SJSA1 (cell line): ENCODE measurements at places on chromosomes 6 and 20.

GRCh38 chr20:25039697-25040437 lies 18.1 kb downstream of the ACSS1 start:
- no peak for DNase-seq

- no peak for DNase-seq
These were observed 32.9 kb upstream of the PXDC1 start for GRCh38 chr6:3784423-3784822.

- peak; percentile 90 for DNase-seq
These were observed 109.8 kb downstream of the HFE start for GRCh38 chr6:26196846-26197635.

DNA sequence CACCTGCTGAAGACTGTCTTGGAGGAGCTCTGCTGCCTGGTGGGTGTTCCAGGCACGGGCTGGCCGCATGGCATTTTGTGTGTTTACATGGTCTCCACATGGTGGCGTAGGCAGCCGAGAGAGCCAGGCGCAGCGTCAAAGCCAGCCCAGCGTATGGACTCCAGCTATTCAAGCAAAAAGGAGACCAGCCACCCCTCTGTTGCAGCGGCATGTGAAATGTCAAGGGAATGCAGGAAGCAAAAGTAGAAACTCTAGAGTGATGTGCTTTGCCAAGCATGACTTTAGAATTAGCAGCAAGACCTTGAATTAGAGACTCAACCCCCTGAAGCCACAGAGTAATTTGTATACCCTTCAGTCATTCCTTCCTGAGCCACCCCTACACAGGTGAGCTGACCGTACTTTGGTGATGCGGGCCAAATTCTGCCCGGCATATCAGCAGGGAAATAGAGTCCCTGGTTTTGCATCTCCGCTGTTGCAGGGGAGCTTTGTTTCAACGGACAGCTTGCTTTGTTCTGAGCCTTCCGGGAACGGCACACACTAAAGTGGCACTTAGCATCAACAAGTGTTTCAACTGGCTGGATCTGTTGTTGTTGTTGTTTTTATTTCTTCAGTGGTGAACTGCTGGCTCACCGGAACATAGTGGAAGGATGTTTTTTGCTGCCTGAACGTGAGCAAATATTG lies 48.5 kb downstream of the FNDC1 start:
- peak; percentile 80 for DNase-seq

- no peak for DNase-seq
These were observed 147.7 kb upstream of the PHACTR3 start for GRCh38 chr20:59456342-59457279.

GRCh38 chr20:22548040-22548439 lies 36.3 kb downstream of the FOXA2 start:
- no peak for DNase-seq

GRCh38 chr20:14782731-14783130 lies 445.3 kb upstream of the FLRT3 start:
- DNase-seq: no peak

DNA sequence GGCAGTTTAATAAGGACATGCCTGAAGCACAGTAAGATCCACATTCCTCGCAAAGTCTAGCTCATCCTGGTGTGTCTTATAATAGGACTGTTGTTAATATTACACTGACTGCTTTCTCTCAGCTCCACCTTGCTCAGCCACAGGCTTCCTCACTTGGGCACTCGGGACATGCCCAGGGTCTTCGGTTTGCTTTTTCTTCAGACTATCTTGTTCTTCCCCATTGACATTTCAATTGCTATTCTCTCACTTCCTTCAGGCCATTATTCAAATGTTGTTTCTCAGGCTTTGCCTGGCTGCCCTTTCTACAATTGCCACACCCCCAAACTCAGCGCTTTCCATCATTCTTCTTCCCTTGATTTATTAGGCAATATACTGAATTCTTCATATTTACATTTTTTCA lies 274.8 kb upstream of the RGS17 start:
- DNase-seq: no peak

GRCh38 chr20:2984028-2984501 lies 59.4 kb upstream of the GNRH2 start:
- no peak for DNase-seq

DNA sequence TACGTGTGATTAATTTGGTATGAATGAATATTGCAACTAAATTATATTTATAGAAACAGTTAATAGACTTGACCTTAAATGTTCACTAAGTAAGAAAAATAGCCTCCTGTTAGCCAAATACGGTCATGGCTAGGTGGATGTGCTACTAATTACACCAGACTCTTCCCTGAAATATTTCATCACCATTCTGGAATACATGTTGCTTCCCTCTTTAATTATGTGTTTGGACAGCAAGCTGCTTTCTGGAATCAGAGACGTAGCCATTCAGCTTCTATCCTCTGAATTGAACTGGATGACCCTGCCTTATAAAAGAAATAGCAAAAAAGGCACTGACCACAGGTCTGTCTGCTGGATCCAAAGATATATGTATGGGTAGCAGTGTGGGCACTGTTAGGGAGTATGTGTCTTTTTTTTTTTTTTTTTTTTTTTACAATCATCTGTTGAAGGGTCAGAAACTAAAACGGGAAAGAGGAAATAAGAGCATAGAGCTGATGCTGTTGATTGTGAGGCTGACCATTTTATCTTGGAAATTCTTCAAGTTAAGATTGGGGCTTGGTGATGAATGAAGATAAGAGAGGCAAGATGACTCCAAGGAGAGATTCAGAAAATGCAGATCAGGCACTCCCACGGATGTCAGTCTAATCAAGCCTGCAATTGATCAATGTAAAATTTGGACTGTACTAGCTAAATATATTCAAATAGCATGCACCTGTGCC lies 283.2 kb upstream of the HSF2 start:
- DNase-seq: no peak

GRCh38 chr6:87721311-87721710 lies 19.3 kb upstream of the AKIRIN2 start:
- DNase-seq: no peak

GRCh38 chr20:46159101-46159897 lies 41.2 kb downstream of the CD40 start:
- no peak for DNase-seq

- no peak for DNase-seq
These were observed 130.5 kb downstream of the VEGFA start for GRCh38 chr6:43900560-43900915.

- DNase-seq: no peak
These were observed 13.1 kb downstream of the RIOK1 start for GRCh38 chr6:7402716-7403115.

DNA sequence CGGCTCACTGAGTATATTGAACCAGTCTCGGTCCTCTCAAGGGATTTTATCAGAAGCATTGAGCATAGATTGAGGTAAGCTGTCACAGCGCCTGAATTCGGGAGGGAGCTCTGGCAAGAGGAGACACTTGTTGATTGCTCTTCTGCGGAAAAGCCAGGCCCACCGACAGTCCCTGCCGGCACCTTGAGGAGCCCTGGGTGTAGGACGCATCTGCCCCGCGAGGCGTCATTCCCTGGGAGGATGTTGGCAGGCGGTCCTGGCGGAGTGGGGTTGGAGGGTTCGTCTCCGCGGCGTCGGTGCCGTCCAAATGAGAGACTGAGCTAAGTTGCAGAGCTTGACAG lies 843 bp downstream of the FBXO9 start:
- DNase-seq: peak; percentile 54

DNA sequence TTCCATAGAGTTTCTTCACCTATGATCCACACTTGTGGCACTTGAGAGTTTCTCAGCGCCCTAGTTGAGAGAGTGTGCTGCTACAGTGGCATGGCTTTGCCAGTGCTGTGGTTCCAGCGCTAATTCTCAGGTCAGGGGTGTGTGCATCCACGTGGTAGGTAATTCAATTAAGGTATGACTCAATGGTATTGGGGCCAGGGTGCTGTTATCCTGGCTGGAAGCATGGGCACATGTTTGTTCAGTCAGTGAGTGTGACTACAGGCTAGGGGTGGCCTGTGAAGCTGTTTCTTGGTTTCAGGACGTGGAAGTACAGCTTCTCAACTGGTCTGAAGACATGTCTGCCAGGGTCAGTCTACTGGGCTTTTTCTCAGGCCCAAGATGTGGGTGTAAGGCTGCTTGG lies 3.0 kb upstream of the SEMG2 start:
- DNase-seq: no peak

DNA sequence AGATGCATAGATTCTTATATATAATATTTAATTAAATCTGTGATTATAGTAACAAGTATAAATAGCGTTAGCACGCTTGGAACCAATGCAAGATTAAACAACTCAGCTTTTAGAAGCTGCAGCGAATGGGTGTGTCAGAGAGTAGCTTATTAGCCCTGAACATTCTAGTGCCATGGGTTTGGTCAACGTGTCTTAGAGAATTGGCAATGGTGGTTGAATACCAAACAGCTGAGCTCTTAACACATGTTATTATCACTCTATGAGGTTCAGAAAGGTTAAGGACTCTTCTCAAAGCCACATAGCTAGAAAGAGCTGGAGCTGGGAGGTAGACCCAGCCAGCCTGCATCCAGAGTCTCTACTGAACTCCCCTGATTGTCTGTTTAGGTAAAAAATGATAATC lies 284.2 kb upstream of the CHD6 start:
- DNase-seq: no peak

DNA sequence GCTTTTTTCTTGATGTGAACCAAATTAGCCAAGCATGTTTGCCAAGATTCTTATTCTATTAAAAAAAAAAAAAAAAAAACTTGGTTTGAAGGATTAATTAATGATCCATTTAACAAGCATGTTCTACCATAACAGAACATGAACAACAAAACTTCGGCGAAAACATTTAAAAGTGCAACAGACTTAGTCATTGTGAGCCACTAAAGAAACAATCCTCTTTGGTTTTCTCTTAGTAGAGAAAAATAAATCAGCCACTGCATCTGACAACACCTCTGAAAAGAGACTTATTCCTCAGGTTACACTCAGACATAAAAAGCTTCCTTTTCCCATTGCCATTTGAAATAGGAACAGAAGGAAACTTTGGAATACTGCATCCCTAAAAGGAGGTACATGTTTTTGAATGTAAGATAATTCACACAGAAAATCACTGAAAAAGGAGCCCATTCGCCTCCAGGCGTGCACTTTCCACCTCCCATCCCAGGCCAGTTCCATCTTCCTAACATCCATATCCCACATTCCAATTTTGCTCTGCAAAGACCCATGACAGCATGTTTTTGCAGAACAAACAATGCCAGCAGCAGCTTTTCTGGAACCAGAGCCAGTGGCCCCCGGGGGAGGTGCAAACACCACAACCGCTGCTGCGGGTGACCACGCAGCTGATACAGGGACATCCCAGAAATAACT lies 79.5 kb downstream of the ZMYND8 start:
- peak; percentile 45 for DNase-seq

- no peak for DNase-seq
These were observed 446.9 kb downstream of the HAO1 start for GRCh38 chr20:7493311-7493710.

GRCh38 chr6:14192216-14192788 lies 74.7 kb downstream of the CD83 start:
- no peak for DNase-seq

DNA sequence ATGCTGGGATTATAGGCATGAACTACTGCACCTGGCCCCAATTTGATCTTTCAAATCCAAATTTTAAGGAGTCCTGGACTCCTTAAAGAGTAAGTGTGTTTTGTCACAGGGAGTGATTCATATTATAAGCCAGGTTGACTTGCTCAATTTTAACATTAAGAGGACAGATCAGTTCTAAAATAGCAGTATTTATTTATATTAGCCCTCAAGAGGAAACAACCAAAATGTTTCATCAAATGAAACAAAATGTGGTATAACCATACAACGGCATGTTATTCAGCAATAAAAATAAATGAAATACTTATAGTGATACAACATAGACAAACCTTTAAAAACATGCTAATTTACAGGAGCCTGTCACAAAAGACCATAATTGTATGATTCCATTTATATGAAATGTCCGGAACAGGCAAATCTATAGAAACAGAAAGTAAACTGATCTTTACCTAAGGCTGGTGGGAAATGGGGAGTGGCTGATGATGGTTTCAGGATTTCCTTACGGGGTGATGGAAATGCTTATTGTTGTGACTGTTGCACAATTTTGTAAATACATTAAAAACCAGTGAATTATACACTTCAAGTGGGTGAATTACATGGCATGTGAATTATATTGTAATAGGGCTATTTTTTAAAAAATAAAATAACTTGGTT lies 637.4 kb downstream of the MMUT start:
- no peak for DNase-seq

- DNase-seq: no peak
These were observed 30.4 kb downstream of the BFSP1 start for GRCh38 chr20:17500826-17501225.

DNA sequence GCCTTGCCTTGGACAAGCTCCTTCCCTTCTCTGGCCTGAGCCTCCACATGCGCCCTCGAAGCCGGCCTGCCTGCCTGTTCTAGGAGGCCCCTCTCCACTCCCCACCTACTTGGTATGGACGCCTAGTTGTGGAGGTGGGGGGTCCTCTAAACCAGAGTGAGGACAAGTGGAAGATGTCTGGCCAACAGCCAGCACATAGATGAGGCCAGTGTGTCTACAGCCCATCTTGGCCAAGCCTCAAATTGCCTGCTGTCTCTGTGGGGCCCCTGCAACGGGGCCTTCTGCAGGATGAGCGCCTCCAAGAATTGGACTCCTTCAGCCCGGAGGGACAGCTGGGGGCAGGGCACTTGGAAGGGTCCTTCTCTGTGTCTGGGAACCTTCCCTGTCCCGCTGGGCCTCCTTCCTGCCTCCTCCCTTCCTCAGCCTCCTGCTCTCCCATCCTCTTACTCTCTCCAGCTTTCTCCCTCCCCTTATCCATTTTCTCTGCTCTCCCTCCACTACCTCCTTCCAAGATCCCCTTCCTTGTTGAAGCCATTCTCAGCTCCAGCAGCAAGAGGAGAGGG lies 1.6 kb downstream of the MDFI start:
- DNase-seq: no peak

GRCh38 chr6:36139991-36140710 lies 9.8 kb downstream of the MAPK13 start:
- DNase-seq: no peak

GRCh38 chr6:43472515-43472914 lies 4.9 kb upstream of the TJAP1 start:
- DNase-seq: no peak

DNA sequence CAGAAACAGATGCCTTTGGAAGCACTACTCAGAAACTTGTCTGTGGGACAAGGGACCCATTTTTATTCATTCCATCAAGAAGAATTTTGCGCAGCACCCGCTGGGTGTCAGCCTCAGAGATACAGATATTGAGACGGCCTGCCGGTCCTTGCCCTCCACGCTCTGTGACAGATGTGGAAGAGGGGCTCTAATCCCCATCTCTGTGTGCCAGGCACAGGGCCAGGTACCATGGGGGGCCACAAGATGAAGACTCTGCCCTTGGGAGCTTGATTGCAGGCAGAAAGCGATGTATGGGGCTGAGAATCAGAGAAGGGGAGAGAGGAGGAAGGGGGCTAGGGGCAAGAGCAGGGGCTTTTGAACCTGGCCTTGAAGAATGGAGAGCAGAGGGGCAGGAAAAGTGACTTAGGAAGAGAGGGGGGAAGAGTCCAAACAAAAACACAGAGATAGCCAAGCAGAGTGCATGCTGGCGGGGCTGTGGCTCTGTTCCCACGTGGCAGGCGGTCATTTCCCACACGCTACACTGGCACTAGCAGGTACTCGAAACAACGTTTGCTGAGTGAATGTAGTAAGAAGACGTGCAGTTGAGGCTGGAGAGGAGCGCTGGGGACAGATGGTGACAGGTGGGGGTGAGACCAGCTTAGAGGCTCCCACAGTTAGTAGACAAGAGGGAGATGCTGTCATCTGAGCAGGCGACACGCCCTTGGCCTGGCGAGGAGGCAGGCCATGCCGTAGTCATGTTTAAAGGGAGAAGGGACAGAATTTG lies 170.3 kb upstream of the SNX9 start:
- DNase-seq: no peak

- DNase-seq: peak; percentile 62
These were observed at the start of gene NRSN2 for GRCh38 chr20:346640-347316. Gene NRSN2, plus strand, starts transcription at chr20:347111. Its CDS starts 2,533 bp downstream, at chr20:349644.
